ENCODE measurements at places on chromosomes 7 and 10.

DNA sequence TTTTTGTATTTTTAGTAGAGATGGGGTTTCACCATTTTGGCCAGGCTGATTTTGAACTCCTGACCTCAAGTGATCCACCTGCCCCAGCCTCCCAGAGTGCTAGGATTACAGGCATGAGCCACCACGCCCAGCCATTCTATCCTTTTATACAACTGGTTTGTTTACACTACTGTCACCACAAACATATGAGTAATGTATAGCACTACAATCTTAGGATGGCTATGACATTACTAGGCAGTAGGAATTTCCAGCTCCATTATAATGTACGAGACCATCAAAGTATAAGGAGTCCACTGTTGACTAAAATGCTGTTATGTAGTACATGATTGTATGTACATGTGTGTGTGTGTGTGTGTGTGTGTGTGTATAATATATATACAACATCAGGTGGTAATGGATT is 1126.1 kb upstream of the LRRN3 start:
- no peak for DNase-seq

DNA sequence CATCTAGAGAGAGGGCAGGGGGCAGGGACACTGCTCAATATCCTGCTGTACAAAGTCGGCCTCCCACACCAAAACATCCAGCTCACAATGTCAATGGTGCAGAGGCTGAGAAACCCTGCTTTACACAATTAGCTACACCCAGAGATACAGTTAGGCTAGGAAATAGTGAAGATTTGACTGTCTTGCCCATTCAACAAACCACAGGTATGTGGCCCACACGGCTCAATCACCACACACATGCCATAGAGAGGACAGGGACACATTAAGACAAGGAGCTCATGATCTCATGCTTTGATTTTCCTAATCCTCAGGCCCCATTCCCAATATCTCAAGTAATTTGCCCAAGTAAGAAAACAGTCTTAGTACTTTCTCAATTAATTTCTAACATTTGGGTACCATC is 110.4 kb downstream of the OSBPL3 start:
- DNase-seq = no peak

DNA sequence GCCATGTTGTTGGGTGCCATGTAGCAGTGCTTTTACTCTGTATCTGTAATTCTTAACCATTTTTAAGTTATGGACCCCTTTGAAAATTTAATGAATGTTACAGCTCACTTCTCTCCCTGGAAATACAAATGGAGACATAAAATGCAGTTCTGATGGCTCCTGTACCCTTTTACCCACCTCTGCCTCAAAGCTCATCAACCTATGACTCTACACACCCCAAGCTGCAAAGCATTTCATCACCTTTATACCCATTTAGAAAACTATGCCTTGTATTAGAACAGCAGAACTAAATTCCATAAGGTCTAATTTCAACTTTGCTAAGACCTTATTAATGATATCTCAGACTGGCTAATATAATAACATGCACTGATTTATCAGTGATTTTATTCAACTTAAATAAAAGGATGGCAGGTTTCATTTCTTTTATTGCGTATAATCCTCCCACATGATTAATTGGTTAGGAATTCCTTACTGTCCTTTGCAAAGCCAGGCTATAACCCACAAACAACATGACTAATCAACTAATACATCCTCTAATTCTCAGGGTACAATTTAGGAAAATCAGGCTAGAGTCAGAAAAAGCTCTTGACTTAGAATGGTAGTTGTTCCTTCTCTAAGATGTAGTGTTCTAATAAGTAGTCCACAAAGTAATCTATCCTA is 68.1 kb downstream of the CPEB3 start:
- peak; percentile 23 for DNase-seq

DNA sequence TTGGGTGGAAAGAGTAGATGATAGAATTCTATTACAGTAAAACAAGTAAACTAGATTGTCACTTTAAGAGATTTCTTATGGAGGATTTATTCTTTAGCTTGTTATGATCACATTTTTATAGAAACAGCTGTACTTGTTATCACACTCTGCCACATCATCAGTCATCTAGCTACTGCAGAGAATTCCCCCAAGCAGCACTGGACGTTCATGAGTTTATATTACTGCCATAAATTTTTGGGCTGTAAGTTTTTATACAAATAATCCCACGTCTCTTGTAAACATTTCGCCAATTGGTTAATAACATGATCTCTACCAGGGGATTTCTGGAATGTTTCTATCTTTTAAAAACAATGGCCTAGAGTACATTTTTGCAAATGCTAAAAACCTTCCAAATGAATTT is 238.8 kb downstream of the POLR1F start:
- DNase-seq = no peak

GRCh38 chr7:77320137-77320536 is 96.0 kb downstream of the GSAP start:
- DNase-seq = no peak

DNA sequence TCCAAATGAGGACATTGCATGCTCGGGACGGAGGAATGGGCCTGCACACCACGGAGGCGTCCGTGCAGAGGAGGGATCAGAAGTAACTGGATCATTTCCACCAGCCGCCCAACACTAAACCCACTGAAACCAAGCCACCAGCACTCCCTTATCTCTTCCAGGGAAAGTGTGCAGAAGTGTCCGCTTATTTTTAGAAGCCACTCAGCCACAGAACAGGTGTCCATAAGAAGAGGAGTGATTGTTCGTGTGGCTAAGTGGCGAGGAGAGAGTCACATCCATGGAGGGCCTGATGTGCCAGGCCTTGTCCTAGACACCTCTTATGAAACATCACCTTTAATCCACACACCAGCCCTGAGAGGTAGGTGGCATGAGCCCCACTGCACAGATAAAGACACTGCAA is 407.9 kb upstream of the NPVF start:
- DNase-seq = no peak

DNA sequence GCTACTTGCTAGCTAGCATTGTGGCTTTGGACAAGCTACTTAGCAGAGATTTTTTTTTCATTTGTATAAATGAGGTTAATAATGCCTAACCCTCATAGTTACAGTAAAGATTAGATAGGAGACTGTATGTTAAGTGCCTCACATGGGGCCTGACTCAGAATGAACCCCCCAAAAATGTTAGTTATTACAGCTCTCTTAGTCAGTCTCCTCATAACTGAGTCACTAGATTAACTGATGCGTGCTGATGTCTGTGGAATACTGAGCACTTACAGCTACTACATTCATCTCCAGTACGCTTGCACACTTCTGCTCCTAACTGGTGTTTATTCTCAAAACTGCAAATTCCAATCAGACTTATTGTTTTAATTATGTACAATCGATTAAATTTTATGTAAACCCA is 315.3 kb downstream of the SNX13 start:
- DNase-seq = peak; percentile 58

DNA sequence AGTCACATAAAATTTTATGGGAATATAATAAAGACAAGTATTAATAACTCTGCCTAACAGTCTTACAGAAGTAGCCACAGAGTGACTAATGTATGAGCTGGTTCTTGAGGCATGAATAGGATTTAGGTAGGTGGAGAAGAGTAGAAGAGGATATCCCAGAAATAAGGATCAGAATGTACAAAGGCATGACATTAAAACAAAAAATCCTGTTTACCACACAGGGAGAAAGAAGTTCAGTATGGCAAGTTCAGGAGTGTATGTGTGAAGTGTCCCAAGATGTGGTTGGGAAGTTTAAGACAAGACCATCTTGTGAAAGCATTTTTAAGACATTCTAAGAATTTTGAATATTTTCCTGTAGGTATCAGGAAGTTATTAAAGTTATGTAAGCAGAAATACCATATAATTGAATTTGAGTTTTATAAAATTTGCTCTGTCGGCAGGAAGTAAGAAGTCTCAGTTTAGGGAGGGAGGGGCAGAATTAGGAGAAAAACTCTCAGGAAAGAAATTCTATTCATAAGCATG is 64.7 kb upstream of the CAV2 start:
- DNase-seq = peak; percentile 74

GRCh38 chr10:71752391-71753090 is 20.8 kb downstream of the VSIR start:
- no peak for DNase-seq

- peak; percentile 28 for DNase-seq
These were observed 47.3 kb upstream of the OIT3 start for GRCh38 chr10:72846238-72846637.

DNA sequence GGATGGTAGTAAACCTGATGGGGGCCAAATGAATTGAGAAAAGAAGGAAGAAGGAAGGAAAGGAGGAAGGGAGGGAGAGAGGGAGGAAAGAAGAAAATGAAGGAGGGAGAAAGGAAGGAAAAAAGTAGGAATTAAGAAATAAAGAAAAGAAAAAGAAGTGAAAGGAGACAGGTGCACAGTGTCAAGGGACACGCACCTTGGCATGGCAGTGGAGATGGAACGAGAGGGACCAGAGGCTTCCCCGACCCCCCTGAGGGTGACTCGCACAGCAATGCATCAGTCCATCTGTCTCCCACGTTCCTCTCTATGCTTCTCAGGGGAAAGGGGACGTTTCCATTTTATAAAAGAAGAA is 199.6 kb downstream of the CXCL12 start:
- DNase-seq = no peak

DNA sequence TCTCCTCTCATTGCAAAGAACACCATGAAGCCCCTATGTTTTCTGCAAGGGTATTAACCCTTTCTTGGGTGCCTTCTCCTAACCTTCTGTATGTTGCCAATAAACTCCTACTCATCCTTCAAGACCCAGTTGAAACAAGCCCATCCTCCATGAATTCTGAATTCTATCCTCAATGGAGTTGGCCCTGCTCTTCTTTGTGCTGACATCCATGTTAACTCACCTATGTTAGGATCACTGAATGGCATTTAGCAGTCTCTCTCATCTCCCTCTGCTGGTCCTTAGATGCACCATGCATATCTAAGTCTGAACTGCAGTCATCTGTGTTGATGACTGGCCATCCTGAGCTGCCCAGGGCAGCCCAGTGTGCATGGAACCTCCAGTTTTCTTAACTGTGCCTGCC is 129.8 kb downstream of the BUB3 start:
- no peak for DNase-seq

DNA sequence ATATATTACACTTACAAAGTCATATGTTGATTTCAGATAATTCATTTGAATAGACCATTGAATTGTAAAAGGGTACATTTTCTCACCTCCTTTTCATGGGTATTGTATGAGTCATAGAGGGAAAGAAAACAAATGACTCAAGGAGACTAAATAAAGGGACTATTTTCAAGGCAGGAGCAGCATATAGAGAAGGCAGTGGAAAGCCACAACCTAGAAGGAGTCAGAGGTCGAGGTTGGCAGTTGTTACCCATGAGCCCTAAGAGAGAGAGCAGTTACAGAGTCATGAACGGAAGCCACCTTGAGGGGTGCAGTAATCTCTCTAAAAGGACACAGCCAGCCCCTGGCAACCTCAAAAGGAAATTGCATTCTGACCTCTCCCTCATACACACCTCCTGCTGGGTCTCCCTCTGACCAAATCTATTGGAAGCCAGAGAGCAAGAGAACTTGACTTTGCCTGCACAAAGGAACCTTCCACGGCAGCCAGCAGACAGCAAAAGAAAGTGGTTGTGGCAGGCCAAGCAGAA is 137.9 kb downstream of the GRM8 start:
- no peak for DNase-seq

DNA sequence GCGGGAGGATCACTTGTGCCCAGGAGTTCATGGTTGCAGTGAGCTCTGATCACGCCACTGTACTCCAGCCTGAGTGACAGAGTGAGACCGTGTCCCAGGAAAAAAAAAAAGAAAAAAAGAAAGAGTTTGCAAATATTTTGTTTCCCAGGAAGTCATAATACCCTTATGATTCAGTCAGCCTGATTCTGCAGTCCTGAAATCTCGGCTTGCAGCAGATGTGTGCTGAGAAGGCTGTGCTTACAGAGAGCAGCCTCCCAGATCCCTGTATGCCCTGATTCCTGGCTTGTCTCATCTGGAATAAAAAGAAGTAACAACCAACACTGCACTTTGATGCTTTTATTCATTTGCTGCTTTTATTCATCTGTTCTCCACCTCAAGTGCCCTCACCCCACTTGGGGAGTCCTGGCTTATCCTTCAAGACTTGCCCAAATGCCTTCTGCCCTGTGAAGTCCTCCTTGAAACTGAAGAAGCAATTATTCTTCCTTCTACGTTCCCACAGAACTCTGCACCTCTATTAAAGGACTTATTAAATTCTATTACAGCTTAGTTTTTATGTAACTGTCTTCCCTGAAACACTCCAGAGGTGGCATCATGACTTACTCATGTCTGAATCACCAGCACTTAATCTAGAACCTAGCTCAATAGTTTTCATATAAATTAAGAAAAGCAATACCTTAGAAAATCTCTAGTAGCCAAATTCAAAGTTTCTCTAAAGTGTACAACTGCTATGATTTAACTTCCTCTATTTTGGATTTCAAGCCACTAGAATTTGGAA is 27.7 kb upstream of the BPGM start:
- peak; percentile 62 for DNase-seq

GRCh38 chr10:108905821-108906220 is 1017.5 kb downstream of the XPNPEP1 start:
- DNase-seq = no peak

DNA sequence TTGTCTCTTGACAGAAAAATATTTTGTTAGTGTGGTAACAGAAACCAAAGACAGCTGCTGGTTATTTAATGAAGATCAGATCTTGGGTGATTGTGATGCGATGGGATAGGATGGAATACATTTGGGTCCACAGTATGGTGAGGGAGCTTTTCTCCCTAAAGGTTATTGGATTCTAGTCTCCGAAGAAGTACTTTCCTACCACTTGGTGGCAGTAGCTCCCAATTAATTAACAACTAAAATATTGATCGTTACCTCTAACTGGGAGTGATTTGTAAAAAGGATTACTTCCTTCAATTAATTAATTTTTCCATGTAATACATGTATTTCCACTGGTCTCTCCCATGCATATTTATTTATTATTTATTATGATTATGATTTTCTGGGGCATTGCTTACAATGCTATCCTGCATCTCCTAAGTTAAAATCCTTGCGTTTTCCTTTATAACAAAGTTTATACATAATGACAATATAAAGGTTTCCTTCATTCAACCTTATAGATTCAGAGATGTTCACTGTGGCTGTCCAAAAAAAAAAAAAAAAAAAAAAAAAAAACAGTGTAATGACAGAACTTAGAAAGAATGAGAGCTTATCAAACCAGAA is 25.6 kb downstream of the TMEM196 start:
- no peak for DNase-seq

DNA sequence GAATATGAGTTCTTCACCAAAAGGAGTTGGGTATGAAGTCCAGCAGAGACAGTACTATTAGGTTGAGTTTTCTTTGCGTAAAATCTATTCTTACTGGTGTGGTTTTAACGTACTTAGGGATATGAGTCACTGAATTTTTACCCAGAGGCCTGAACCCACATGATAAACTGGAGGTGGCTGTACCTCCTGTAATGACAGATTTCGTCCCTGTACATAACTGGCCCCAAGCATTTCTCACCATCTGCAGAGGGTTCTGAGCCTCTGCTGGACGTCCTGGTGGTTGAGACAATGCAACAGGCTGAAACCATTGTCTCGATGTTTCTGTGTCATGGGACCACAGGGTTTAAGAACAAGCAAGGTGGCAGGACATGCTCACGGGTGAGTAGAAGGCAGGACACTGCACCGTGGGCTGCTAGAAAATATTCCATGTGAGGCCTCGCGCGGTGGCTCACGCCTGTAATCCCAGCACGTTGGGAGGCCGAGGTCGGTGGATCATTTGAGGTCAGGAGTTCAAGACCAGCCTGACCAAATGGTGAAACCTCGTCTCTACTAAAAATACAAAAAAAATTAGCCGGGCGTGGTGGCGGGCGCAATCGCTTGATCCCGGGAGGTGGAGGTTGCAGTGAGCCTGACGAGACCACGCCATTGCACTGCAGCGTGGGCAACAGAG is 233.9 kb downstream of the DNAJB6 start:
- no peak for DNase-seq

- DNase-seq = no peak
These were observed 101.4 kb downstream of the MICU1 start for GRCh38 chr10:72524489-72524888.
